ENCODE measurements at places on chromosomes 2 and 18.
A peak's percentile ranks its signal among the peaks of the same experiment; 100 is the strongest.

GRCh38 chr2:4020153-4020552 lies 316.8 kb downstream of the DCDC2C start:
- DNase-seq = no peak

- no peak for DNase-seq
These were observed 176.8 kb downstream of the ARL4C start for GRCh38 chr2:234320066-234320465.

- no peak for DNase-seq
These were observed 213.7 kb upstream of the RAB6C start for GRCh38 chr2:129765678-129766351.

GRCh38 chr2:118032169-118033013 lies 18.5 kb upstream of the CCDC93 start:
- DNase-seq = peak; percentile 10

GRCh38 chr2:159229476-159230144 lies 56.9 kb downstream of the WDSUB1 start:
- DNase-seq = no peak

GRCh38 chr18:72783530-72783929 lies 84.3 kb downstream of the NETO1 start:
- DNase-seq = no peak

DNA sequence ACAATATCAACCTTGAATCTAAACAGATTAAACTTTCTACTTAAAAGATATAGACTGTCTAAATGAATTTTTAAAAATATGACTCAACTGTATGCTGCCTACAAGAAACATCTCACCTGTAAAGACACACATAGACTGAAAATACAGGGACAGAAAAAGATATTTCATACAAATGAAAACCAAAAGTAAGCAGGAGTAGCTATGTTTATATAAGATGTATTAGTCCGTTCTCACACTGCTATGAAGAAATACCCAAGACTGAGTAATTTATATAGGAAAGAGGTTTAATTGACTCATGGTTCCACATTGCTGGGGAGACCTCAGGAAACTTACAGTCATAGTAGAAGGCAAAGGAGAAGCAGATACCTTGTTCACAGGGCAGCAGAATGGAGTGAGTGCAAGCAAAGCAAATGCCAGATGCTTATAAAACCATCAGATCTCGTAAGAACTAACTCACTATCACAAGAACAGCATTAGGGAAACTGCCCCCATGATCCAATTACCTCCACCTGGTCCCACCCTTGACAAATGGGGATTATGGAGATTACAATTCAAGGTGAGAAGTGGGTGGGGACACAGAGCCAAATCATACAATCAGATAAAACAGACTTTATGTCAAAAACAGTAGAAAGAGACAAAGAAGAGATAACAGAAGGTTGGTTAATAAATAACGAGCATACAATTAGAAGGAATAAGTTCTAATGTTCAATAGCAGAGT lies 214.4 kb upstream of the SLC39A10 start:
- no peak for DNase-seq

DNA sequence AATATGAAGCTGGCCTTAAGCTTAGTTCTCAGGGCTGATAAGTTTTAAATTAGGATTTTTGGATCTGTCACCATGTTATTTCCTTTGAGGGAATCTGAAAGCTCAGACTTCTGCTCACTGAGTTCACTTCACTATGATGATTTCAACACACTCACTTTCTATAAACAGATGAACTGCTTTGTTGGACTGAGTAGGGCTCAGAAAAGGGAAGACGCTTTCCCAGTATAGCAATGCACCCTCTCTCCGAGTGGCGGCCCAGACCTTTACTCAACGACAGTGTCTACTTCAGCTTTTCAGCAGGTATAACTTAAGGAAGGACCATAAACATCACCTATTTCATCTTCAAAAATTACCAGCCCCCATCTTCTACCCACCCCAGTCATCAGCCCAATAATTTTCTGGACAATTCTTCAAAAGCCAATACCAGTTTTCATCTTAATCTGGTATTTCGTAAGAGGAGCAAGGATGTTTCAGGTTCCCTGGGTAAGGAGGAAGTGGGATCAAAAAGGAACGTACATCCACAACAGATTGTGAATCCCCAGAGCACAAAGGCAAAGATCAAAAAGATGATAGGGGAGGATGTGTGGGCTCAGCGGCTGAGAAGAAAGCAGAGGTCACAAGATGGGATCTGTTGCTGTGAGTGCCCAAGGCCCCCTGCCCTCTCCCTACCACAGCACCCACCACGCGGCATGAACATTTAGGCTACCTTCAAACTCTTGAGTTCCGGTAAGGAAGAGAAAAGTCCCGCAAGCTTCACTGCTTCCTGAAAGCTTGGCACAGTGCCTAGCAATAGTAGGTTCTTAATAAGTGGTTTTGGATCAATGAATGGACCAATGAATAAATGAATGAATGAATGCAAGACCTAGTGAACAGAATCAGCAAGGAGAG lies 41.9 kb downstream of the LPIN2 start:
- DNase-seq = no peak

- DNase-seq = no peak
These were observed 172.1 kb downstream of the TMX3 start for GRCh38 chr18:68542846-68543245.

DNA sequence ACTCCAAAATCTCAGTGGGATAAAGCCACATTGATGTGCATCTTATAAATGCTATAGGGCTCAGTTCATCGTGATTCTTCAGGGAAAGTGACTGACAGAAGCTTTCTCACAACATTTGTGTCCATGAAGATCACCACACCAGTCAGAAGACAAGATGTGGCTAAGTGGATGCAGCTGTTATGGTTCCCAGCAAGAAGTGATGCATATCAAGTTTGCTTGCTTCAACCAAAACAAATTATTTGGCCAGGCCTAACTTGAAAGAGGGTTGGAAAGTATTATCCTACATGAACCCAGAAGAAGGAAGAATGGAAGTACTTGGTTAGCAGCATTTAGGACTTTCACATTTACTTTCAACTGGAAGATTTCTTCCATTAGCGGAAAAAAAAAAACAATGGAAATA lies 210.0 kb upstream of the ACVR2A start:
- no peak for DNase-seq

DNA sequence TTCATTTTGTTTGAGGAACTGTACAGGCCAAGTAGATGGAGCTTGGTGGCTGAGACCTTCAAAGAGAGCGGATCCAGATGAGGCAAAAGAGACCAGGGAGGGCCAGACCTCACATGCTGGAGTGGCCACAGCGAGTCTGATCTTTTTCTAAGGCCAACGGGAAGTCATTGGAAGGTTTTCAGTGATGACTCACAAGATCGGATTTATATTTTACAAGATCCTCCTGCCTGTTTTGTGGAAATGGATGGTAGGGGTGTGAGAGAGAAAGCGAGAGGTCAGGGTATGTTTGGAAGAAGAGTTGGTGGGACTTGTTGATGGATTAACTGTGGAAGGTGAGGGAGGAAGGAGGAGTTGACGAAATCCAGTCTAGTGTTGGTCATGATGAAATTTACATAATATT lies 44.6 kb upstream of the TUBA3D start:
- no peak for DNase-seq

GRCh38 chr2:233199870-233200269 lies 51.6 kb upstream of the ATG16L1 start:
- no peak for DNase-seq

GRCh38 chr2:241948901-241949735 lies 79.6 kb downstream of the RTP5 start:
- DNase-seq = no peak

- DNase-seq = no peak
These were observed 803.2 kb upstream of the POU3F3 start for GRCh38 chr2:104050656-104051242.

DNA sequence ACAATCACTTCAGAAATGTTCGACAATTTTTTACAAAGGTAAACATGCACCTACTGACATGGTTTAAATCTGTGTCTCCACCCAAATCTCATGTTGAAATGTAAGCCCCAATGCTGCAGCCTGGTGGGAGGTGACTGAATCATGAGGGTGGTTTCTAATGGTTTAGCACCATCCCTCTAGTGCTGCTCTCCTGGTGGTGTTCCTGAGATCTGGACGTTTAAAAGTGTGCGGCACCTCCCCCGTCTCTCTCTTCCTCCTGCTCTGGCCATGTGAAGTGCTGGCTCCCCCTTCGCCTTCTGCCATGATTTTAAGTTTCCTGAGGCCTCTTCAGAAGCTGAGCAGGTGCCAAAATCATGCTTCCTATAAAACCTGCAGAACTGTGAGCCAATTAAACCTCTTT lies 28.3 kb downstream of the MAP3K2 start:
- DNase-seq = no peak

DNA sequence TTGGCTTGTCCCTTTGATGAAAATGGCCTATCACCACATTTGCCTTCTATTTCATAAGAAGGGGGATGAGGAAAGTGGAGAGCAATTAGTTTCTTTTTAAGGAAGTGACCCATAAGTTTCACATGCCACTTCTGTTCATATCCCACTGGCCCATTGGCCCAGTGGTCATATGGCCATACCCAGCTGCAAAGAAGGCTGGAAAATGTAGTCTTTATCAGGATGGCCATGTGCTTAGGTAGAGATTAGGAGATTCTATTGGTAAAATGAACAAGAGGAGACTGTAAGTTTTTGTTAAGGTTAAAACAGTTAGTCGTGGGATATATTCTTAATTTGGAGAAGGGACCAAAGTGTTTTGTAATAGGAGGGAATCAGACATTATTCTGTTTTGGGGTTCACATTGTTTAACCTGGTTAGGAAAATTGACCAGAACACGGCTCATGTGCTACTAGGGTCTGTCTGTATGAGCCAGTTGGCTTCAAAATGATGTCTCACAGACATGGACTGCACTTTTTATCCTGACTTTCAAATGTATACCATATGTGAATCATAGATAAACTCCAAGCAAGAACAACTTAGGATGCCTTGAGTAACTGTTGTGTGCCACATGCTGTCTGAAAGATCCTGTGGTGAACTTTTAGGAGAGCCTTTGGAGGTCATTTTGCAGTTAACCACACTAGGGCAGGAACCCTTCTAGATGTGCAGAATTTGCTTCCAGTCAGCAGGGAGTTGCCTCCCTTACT lies 17.3 kb downstream of the PLCL1 start:
- no peak for DNase-seq

GRCh38 chr2:109256921-109257320 lies 127.9 kb downstream of the SH3RF3 start:
- DNase-seq = no peak

- no peak for DNase-seq
These were observed 253.3 kb downstream of the AGAP1 start for GRCh38 chr2:235747001-235747785.

DNA sequence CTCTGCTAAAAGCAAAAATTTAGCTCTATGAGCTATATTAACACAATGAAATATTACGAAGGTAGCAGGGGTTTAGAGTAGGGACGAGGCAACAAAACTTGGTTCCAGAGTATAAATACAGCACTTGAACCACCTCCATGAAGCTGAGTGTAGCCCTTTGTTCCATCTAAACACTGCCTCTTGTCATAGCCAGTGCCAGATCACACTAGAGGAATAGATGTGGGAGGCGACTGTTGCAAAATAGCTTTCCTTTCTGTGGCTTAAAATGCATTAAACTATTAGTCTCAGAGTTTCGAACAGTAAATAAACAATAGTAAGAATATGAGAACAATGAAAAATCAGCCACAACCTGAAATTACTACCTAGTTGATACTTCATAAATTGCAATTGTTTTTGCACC lies 29.8 kb downstream of the PIEZO2 start:
- no peak for DNase-seq

GRCh38 chr2:147441182-147441581 lies 403.6 kb upstream of the ACVR2A start:
- DNase-seq = no peak

GRCh38 chr2:96642564-96643360 lies at the start of gene FER1L5:
Gene FER1L5, plus strand, starts transcription at chr2:96642764. Its CDS starts 73 bp downstream, at chr2:96642837.
- no peak for DNase-seq

DNA sequence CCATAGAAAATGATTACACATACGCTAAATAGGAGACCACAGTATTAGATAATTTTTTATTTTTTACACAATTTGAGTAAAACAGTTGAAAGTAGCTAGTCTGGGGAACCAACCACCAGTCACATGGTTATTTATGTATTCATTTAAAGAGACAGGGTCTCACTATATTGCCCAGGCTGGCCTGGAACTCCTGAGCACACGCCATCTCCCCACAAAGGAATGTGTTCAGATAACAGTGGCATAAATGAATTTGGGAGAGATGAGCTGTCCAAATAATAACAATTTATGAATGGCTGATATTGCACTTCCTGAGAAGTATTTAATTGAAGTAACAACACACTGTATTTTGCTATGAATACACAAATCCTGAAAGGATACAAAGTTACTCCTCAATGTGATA lies 39.7 kb downstream of the KIDINS220 start:
- no peak for DNase-seq

- no peak for DNase-seq
These were observed 44.3 kb upstream of the ASB1 start for GRCh38 chr2:238382381-238382781.

- no peak for DNase-seq
These were observed 540.1 kb upstream of the ID2 start for GRCh38 chr2:8141780-8142179.

DNA sequence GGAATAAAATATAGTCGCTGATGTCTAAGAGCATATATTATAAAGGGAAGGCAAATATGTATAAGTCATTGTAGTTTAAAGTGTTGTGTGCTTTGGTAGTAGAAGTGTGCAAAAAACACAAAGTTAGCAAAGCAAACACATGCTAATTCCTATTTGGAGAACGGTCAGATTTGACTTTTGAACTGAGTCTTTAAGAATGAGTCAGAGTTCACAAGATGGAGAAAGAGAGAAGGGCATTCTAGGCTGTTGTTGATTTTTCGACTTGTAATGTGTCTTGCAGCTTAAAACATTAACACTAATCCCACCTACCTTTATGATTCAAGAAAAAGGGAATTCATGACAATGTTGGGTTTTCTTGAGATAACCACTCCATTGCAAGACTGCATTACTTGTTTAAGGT lies 98.1 kb downstream of the CRIM1 start:
- no peak for DNase-seq

GRCh38 chr2:48508461-48509124 lies 21.4 kb upstream of the STON1 start:
- no peak for DNase-seq

DNA sequence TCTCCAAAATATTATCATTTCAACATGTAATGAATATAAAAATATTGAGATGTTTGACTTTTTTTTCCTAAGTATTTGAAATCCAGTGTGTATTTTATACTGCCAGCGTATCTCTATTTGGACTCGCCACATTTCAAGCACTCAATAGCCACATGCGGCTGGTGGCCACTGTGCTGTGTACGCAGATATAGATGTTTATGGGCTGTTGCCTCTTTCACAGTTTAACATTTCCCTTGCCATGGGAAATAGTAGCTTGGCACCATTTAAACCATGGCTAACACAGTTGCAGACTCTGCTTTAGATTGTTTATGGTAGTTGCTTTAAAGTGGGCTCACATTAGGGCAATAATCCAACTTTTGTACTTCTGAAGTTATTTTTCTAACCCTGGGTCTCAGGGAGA lies 136.6 kb upstream of the ITGB6 start:
- no peak for DNase-seq
